BE2C (cell line): ENCODE measurements at places on chromosomes 6 and 20.

GRCh38 chr6:15736297-15736696 lies 73.5 kb upstream of the DTNBP1 start:
- no peak for DNase-seq

DNA sequence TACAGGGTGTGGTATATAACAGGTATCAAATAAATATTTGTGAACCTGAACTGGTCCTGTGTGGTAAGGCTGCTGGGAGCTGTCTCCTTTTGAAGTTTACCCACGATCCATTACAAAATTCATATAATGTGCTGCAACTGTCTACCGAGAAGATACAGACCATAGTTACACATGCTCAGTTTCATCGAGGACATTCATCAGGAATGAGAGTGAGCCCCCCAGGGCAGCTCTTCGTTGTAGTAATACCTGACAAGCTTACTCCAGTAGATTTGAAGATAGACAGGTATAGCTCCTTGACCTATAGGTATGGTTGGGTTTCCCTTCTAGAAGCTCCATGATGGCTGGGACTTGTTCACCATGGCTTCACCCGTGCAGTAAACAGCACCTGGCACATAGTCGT lies 25.7 kb downstream of the ARMC2 start:
- DNase-seq = no peak

DNA sequence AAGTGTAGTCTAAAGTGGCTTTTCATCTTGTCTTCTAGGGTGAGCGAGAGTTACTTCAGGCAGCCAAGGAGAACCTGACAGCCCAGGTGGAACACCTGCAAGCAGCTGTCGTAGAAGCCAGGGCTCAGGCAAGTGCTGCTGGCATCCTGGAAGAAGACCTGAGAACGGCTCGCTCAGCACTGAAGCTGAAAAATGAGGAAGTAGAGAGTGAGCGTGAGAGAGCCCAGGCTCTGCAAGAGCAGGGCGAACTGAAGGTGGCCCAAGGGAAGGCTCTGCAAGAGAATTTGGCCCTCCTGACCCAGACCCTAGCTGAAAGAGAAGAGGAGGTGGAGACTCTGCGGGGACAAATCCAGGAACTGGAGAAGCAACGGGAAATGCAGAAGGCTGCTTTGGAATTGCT lies 27.1 kb downstream of the C20orf173 start:
- no peak for DNase-seq

DNA sequence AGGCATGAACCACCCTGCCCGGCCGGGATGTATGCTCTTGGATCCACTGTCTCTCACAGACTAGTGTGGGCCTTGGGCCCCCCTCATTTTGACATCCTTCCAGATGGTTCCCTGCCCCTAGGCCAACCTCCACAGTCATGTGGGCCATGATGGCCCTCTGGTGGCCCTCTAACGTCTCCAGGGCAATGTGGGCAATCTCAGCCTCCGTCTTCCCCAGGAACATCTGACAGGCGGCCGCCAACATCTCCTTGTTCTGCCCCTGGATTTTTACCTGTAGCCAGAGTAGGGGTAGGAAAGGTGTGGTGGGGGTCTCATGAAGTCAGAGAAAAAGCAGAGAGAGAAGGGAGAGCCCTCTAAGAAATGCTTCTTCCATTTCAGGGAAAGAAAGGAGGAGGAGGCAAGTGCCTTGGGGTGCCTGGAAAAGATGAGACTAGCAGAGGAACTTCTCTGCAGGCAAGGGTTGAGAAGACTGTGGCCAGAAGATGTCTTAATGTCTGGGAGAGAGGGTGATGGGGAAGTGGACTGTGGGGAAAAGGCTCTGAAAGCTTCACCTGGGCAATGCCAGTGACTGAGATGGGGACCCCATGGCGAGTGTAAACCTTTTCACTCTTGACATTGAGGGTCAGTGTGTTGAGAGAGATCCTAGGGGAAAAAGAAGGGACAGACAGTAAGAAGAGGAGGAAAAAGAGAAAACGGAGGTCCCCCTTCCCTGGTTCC lies 1.3 kb downstream of the FLOT1 start:
- DNase-seq = no peak

DNA sequence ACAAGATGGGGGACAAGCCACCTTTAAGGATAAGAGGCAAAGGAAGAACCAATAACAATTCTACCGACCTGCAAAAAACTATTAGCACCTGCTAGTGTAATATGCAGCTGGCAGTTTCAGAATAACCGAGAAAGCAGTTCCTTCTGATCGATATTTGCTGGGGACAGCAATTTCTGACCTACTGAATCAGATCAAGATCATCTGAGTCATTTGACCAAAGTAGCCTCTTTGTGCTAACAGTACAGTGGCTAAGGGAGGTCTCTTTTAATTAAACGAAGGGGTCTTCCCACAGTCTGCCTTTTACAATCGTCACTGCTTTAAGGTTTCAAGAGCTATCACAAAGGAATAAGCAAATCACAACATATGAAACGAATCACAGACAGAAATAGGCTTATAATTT lies 318.9 kb downstream of the BTBD9 start:
- no peak for DNase-seq

DNA sequence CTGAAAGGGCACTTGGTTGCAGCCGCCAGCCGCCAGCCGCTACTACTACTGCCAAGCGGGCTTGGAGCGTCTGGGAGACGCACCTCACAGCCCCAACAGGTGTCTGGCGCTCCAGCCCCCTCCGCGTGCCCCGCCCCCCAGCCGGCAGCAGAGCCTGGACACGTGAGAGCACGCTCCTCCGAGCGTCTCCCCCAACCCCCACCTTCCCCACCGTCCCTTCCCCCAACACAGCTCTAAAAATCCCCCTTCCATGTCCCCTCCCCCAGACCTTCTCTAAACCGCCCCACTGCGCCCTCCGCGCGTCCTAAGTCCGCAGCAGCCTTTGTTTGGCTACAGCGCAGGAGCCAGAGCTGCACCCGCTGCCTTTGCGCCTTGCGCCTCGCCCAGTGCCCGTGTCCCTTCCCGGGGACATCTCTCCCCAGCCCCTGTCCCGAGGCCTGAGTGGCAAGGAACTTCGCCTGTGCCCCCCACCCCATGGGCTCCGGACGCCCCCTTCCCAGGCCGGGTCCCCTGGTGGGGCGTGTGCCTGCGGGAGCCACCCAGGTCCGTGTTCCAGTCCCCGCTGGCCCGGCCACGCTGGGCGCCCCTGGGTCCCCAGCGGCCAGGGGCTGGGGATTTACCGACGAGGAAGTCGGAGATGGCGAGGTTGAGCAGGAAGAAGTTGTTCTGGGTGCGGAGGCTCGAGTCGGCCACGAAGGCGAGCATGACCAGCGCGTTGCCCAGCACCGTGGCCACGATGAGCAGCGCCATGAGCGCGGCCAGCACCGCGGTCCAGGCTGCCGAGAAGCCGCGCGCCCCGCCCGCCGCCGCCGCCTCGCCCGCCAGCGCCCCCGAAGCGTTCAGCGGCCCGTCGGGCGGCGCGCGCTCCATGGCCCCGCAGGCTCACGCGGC lies 732 bp downstream of the HRH3 start:
- peak; percentile 53 for DNase-seq

- DNase-seq = no peak
Observed at GRCh38 chr6:44272999-44273566, 2.8 kb downstream of the TMEM151B start.

DNA sequence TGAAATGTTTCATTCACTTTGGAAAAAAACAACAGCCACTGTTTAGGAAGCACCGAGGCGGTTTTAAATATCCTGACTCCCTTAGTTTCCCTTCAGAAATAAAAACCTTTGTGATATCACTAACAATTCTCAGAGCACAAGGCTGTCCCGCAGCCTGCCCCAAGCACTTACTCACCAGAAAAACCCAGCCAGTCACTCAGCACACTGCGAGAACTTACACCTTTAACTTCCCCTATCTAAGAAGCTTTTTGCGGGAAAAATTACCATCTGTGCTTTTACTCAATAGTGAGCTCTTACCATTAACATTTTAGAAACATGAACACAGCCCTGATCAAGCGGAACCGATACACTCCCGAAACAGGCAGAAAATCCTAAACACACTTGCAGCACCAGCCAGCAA lies 9.3 kb downstream of the ZBTB46 start:
- DNase-seq = no peak

- DNase-seq = no peak
Observed at GRCh38 chr6:131331873-131332781, 196.9 kb downstream of the AKAP7 start.

GRCh38 chr6:163460307-163460782 lies 45.8 kb downstream of the QKI start:
- no peak for DNase-seq

- no peak for DNase-seq
Observed at GRCh38 chr20:11982955-11983470, 65.3 kb downstream of the BTBD3 start.

- no peak for DNase-seq
Observed at GRCh38 chr20:4088766-4089165, 73.4 kb upstream of the RNF24 start.

GRCh38 chr20:36548704-36549627 lies 7.6 kb downstream of the MYL9 start:
- DNase-seq = no peak

GRCh38 chr20:31838646-31839292 lies 6.6 kb downstream of the FOXS1 start:
- no peak for DNase-seq

GRCh38 chr6:127397729-127398630 lies 54.6 kb upstream of the ECHDC1 start:
- no peak for DNase-seq

DNA sequence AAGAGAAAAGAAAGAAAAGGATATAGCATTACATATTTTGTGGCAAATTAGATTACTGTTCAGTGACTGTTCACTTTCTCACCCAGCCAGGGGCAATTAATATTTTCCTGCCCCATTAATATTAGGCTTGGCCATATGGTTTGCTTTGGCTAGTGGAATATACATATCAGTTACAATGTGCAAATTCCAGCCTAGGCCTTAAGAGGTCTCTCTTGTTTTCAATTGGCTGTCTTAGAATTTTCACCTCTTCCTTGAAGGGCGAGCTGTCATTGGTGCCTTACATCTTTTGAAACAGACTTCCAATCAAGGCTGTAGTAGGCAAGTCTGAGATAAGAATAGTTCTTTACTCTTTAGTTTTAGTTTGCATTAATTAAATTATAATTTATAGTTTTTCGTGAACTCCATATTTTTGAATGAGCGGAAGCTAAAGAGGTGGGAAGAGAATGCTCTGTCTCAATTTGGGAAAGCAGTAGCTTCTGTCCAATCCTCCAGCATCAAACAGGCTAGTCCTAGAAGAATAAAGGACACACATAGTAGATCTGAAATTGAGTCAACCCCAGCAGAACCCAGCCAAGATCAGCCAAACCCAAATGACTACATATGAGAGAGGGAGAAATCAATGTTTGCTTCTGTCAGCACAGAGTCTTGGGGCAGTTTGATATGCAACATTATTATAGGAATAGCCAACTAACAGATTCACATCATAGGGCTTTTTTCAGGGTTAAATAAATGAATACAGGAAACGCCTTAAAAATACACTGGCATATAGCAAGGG lies 6.3 kb upstream of the CSNK2A1 start:
- no peak for DNase-seq

GRCh38 chr6:83442752-83443151 lies 11.9 kb upstream of the ME1 start:
- no peak for DNase-seq

GRCh38 chr20:35598476-35598875 lies 17.2 kb upstream of the SPAG4 start:
- DNase-seq = no peak

DNA sequence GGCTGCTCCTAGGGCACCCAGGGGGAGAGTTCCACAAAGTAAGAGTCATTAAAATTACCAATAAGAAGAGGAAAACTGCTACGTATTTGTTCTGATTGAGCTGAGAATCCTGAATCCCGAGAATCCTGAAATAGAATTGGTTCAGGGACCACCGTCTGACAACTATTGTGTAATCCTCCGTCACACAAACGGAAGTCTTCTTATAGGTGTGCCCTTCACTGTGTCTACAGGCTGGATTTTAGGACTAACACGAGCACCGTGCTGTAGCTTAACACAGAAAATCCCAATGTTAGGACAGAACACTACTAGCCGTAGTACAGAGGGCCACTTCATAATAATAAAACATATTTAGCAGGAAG lies 50.6 kb upstream of the RNF182 start:
- no peak for DNase-seq

DNA sequence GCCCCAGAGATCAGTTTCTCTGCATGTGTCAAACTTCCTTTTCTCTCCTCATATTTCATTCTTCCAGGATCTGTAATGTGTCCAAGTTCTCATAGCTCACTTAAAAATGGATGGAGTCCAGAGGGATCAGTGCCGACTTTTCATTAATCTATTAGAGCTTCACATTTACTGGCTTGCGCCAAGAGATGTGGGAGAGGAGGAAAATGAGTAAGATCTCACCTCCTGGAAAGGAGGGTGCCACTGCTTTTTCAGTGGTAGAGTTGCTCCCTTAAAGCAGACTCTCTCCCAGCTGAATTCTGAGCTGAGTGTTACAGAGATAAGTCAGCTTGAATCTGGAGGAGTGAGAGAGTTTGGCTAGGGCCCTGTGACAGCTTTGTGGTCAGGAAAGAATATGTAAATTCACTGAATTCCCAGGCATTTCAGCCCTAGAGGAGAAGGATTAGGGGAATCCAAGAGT lies 175.9 kb downstream of the SOX4 start:
- no peak for DNase-seq

DNA sequence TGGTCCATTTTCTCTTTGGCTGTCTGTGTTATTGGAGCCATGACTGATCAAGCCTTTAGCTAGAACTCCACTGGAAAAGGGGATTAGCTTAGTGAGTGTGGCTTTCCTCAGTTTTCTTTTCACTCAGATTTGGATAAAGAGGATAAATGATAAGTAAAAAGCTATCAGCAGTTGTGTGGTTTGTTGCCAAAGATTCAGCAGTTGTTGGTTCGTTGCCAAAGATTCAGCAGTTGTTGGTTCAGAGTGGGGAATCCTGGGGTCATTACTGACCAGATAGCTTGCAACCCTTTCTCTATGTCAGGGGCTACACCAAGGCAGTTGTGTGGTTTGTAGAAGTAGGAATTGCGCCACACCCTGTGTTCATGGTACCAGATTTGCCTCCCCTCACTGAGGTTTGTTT lies 107.7 kb upstream of the SCP2D1 start:
- DNase-seq = no peak

DNA sequence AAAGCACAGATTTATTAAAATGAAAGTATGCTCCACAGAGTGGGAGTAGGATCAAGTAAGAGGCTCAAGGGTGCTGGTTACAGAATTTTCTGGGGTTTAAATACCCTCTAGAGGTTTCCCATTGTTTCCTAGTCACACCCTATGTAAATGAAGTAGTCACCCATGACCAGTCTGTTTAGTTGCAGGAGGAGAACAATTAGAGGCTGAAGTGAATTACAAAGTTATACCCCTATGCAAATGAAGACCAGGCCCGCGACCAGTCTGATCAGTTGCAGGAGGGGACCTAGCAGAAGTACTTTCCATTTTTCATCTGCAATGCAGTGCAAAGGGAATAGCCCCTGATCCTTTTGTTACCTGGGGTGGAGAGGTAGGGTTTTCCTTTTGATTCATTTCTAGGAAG lies 11.8 kb upstream of the FILIP1 start:
- DNase-seq = no peak

DNA sequence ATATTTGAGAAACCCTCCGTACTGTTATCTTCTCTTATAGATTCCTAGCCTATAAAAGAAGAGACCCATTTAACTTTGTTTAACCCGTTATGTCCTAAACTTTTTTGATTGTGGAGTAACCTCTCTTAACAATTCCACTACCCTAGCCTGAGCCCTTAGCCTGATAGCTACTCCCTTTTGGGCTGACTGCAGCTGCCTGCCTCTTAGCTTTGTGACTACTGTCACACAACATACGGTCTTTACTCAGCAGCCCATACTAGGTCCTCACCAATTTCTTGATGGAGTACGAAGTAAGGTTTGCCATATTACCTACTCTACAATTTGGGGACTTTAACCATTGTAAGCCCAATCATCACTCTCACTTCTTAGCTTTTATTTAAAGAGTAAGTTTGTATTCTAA lies 72.7 kb downstream of the QRSL1 start:
- DNase-seq = no peak
